ENCODE measurements at places on chromosomes 3 and 15.

DNA sequence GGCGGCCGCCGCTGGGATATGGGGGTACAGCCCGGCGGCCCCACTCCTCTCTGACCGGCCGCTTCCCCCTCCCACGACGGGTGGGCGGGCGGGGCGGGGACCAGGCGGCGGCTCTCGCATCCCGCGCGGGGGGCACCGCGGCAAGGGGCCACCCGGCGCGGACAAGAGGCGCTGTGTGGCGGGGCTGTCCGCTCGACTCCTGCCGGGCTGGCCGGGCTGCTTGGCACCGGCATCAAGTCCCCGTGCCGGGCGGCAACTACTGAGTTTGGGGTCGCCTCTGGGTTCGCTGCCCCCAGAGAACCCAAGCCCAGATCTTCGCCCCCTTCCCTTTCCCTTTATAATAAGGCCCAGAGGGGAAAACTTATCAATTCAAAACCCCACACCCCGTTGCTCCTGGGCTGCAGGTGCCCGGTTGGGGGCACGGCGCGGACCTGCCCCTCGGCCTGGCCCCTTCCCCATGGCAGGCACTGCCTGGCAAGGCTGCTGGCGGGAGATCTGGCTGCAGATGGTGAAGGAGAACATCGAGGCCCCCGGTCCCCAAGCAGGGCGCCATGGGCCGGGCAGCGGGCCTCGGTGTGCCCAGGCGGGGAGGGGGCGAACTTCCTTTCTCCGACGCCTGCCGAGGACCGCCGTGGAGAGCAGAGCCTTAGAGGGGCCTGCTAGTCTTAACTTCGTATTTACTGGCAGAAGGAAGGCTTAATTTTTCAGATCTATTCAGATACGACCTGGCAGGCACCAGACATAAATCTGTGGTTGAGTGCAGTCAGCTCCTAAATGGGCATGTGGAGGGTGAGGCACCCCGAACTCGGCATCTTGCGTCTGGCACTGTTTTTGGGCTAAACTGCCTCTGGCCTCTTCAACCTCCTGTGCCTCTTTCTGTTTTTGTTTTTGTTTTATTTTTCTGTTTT, 911 bp downstream of the APBA2 start:
- DNase-seq: no peak

DNA sequence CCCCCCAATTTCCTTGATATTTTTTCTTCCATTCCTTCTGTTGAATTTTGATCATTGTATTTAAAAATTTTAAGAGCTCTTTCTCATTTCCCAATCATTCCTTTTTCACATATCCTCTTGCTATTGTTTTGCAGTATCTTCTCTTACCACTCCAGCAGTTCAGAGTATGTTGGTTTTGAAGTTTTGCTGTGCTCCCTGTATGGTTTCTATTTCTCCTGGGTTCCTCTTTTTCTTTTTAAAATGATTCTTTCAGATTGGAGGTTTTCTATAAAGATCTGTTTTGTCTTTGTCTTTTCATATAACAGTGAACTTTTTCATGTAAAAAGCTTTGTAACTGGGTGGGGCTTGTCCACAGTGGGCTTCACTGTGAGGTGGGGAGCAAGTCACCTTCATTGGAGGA, 12.8 kb downstream of the USP3 start:
- no peak for DNase-seq

- no peak for DNase-seq
These were observed 1.8 kb downstream of the IFT122 start for GRCh38 chr3:129441782-129442181.

GRCh38 chr3:114192136-114192535, 13.3 kb upstream of the DRD3 start:
- DNase-seq: no peak

All from right renal cortex interstitium (tissue), 3 donors.